ENCODE measurements at places on chromosomes 4 and X.

DNA sequence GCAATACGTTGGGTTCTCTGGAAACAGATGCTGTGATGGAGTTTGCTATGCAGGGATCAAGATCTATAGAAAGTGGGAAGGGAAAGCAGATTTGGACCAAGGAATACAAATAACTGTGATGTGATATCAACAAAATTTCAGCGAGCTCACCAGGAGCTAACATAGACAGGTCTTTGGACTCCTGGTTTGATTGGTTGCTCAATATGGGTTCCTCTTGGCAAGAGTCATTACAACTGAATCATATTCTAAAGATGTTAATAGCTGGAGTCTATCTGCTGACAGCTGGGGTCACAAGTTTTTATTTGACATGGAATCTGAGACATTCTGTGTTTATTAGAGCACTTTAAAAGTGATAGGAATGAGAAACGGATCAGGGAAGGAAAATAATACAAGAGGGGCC lies 637.6 kb upstream of the GNPDA2 start:
- no peak for DNase-seq

GRCh38 chr4:99724067-99724466 lies 66.4 kb upstream of the C4orf54 start:
- DNase-seq: no peak

DNA sequence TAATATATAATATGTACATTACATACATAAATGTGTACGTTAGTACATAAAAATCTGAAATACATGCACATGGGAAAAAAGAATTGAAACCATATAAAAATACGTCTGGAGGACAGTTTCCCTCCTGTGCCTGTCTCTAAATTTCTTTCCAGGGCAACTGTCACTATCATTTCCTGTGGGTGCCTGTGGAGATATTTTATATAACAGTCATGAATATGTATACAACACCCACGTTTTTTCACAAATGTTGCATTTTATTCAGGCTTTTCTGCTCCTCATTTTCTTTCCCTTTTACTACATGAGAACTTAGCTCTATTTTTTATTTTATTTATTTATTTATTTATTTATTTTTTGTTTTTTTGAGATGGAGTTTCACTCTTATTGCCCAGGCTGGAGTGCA lies 24.2 kb upstream of the GRPEL1 start:
- no peak for DNase-seq

DNA sequence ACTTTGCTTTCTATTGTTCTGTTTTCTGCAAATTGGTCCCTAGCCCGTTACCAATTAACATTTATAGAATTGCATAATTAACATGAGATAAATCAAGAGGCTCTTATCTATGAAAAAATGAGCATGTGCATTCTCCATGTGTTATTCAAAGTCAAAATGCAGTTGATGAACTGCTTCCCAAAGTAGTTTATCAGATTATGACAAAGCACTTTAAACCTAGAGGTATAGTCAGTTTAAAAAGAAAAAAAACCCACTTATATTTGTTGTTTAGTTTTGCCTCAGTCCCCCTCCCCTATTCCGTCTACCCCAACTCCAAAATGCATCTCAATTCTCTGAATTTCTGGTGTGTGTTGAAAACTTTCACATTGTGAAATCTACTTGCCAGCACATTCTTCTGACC lies 119.5 kb downstream of the ATXN3L start:
- DNase-seq: no peak

DNA sequence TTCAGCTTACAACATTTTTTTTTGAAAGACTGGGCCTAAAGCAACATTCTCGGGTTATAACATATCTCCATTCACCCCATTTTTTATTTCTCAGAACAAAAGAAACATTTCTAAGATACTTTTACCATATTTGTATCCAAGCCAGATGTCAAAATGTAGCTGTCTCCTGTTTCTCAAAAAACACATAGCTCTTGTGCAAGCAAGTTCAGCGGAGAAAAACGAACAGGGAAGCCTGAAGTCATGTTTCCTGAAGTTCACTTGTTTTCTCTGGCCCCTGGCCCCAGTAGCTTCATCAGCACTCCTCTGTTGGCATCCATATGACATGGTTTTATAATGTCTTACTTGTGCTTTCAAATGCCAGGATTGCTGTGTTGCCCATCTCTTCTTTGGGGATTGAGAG lies 218.2 kb downstream of the BANK1 start:
- peak; percentile 6 for DNase-seq

DNA sequence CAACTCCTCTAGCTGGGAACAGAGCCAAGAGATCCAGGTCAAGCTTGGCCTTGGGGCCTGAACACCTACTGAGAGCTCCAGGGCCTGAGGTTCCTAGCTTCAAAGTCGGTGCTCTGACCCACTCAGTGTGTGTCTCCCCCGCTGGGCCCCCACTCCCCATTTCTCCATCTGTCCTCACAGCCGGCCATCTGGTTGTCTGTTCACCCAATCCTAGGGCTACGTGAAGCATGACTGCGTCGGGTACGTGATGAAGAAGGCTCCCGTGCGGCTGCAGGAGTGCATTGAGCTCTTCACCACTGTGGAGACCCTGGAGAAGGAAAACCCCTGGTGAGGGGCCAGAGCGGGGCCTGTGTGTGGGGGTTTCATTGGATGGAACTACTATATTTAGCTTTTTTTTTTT lies 12.3 kb downstream of the USP11 start:
- DNase-seq: no peak

DNA sequence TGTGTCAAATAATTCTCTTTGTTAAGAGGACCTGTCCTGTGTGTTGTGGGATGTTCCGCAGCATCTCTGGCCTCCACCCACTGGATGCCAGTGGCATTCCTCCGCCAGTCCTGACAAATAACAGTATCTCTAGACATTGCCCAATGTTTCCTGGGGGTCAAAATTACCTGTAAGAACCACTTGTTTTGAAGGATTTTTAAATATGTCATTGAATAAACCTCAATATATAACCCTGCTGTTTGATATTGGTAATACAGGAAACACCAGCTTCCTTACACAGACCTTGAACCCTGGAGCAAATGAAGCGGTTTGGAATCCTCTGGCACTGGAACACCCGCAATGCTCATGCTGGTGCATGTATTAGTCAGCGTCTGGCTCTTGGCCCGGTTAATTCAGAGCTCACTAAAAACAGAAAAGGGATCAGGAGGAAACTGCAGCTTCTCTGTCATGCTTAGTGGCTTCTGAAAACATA lies 101.3 kb downstream of the TBL1X start:
- peak; percentile 93 for DNase-seq

DNA sequence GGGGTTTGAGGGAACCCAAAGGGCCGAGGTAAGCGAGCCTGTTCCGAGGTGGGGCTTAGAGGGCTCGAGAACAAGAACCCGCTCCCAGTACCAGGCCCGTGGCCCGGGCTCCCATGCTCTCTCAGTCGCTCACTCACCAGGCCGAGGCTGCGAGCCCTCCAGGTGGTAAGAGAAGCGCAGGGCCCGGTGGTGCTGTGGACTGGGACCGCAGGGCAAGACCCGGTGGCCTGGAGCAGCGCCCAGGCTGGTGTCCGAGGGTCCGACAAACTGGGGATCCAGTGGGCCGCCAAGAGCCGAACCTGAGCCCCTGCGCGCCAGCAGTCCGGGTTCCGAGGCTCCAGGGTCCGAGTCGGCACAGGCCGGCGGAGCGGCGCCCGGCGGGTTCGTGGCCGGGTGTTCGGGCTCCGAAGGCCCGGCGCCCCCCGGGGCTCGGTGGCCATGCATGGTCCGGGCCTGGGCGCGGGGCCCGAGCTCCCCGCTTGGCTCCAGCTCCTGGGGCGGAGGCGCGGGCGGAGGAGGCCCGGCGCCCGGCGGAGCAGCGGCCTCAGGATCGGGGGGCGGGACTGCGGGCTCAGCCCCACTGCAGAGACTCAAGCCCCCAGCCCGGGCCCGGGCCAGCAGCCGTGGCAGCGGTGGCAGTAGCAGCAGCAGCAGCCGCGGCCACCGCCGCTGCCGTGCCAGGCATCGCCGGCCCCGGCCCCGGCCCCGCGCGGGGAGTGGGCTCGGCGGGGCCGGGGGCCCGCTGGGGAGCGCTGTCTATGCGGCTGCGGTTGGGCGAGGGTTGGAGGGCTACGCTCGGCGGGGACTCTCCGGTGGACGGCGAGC lies 833 bp downstream of the FGD1 start:
- DNase-seq: peak; percentile 28

DNA sequence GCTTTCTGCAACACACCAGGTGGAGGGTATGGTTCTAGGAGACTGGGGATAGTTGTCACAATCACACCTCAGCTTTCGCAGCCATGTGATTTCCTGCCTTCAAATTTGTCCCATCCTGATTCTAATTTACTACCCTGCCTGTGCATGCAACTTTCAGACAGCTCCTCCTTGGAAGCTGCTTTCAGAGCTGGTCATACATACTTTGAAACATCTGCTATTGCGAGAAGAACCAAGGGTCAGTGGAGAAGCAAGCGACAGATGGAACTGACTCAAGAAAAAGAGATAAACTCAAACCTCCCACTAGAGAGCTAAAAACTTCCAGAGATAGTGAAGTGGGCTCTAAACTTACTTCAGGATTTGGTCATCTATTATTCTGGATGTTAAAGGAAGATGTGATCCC lies 381.7 kb upstream of the FGF13 start:
- no peak for DNase-seq

GRCh38 chr4:188495169-188495568 lies 355.9 kb downstream of the TRIML1 start:
- DNase-seq: no peak

DNA sequence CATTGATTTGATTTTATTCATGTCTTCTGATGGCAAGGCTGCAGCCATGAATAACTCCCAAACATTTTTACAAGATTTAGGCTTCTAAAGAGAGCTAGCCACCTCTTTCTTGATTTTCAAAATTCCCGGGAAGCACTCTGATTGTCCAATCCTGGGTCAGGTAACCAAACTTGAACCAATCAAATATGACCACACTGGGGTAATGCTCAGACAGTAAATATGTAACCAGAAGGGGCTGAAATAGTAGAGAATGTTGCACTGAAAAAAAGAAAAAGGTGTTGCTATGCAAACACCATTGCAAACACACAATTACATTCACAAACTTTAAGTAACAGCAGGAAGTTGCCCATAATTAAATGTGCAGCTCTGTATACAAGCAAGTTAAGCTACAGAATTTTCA lies 112.9 kb upstream of the IQCM start:
- DNase-seq: no peak

GRCh38 chr4:8355306-8355705 lies 85.2 kb downstream of the ACOX3 start:
- DNase-seq: no peak

- no peak for DNase-seq
Measured at GRCh38 chrX:18643243-18643642, 28.7 kb downstream of the RS1 start.

GRCh38 chr4:143597276-143597675 lies 83.8 kb downstream of the SMARCA5 start:
- DNase-seq: no peak

DNA sequence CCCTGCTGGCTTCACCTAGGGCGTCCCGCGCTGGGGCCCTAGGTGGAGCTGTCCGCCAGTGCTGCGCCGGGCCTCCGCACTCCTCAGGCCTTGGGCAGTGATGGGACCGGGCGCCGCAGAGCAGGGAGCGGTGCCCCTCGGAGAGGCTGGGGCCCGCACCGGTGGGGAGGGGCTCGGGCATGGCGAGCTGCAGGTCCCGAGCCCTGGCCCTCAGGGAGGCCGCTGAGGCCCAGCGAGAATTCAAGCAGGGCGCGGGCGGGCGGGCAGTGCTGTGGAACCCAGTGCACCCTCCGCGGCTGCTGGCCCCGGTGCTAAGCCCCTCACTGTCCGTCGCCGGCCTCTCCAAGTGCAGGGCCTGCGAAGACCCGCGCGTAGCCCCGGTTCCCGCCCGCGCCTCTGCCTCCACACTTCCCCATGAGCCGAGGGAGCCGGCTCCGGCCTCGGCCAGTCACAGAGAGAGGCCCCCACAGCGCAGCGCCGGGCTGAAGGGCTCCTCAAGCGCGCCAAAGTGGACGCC lies 565.1 kb upstream of the NDST4 start:
- DNase-seq: no peak

DNA sequence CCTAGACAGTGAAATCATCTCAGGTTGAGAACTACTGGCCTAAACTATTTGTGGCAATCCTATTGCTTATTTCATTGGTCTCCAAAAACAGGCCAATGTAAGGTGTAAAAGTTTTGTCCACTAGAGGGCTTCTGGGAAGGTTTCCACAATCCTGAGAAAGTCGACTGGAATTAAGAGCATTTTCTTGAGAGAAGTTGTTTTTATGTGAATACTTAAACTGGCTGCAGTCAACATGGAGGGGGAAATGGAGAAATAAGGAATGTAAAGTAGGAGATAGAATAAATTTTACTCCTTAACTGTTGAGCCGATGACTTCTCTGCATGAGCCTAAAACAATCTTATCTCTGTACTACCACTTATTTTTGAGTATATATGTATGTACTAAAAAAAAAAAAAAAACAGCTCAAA lies 11.0 kb upstream of the EIF4E start:
- peak; percentile 74 for DNase-seq

DNA sequence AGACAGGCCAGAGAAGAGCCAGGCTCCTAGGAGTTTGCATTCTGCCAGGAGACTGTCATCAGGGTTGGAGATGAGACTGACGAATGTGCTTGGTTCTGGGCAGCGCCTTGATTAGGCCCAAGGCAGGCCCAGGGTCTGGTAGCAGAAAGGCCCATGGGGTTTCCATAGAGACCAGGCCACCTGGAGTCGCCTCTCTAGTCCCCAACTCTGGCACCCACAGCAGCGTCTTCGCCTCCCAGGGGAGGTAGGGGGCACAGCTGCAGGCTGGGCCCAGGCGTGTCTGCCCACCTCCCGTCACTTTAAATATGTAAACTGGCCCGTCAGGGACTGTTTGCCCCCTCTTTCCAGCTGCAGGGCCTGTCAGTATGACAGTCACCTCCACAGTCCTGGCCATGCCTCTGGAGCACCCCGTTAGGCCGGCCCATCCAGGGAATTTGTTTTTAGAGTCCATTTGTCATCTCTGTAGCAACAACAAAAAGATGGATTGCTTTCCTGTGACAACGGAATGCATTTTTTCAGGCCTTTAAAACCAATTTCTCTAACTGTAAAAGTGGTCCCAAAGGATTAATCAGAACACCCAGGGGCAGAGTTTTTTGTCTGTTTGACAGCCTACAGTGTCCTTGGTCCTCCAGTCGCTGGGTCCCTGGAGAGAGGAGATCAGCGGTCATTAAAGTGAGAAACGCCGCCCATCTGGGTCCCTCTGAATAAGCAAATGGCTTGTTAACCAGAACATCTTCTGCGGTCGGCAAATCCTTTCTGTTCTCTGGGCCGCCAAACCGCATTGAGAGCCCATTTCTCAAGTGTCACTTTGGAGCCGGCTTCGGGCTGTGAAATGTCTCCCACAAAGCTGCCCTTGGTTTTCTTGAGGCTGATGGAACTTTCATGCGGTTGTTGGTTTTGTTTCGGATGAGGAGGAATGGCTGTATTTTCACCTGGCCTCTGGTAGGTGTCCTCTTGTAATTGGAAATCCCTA lies 153.0 kb upstream of the PSAPL1 start:
- DNase-seq: no peak

GRCh38 chrX:1592470-1593142 lies 1.2 kb downstream of the AKAP17A start:
- peak; percentile 16 for DNase-seq

DNA sequence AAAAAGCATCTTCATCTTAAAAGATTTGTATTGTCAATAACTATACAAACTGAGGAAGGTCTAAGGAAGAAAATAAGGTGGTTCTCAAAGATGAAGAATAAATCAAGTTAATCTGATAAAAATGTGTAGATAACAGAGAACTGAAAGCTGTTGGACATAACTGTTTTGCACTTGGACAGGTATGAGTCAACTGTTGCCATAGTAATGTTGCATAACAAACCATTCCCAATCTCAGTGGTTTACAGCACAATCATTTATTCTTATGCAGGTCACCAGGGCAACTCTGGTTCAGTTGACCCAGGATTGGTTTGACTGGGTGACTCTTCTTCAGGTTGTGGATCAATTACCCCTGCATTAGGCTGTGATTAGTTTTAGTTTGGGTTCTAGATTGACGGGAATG lies 2197.7 kb downstream of the ARAP2 start:
- peak; percentile 22 for DNase-seq

GRCh38 chr4:83724485-83725335 lies 188.8 kb downstream of the GPAT3 start:
- DNase-seq: no peak

Data from fibroblast of skin of back (primary cell).